ENCODE measurements at places on chromosomes 6 and 20.

- DNase-seq = no peak
These were observed 103.0 kb upstream of the PDE10A start for GRCh38 chr6:165766026-165766425.

GRCh38 chr6:35312807-35313206 lies 15.2 kb downstream of the DEF6 start:
- no peak for DNase-seq

GRCh38 chr6:125474061-125474460 lies 172.3 kb upstream of the HDDC2 start:
- DNase-seq = no peak

- DNase-seq = no peak
These were observed 24.9 kb upstream of the TSPYL1 start for GRCh38 chr6:116304538-116305097.

DNA sequence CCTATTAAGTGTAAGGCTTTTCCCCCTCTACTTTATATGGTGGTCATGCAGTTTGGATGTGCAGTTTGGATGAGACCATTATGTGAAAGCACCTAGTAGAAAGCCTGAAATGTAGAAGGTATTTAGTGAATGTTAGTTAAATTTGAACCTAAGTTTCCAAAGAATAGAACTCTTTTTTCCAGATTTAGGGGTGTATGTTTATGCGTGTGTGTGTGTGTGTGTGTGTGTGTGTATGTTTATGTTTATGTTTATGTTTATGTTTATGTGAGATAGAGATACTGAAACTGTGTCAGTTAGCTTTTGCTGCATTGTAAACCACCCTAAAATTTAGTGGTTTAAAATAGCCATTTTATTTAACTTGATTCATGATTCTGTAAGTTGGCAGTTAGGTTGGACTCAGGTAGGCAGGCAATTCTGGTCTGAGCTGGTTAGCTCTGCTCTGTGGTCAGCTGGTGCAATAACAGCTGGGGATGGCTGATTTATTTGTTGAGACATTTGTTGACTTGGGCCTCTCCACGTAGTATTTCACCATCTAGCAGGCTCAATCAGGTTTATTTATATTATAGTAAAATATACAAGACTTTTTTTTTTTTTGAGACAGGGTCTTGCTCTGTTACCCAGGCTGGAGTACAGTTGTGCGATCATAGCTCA lies 54.0 kb downstream of the STK4 start:
- DNase-seq = no peak

- no peak for DNase-seq
These were observed 13.6 kb downstream of the STMND1 start for GRCh38 chr6:17115251-17116116.

GRCh38 chr20:34834459-34834893 lies 9.0 kb upstream of the NCOA6 start:
- no peak for DNase-seq

Measured in activated T-cell treated with anti-CD3 and anti-CD28 coated beads for 24 hours (primary cell).